ENCODE measurements at places on chromosomes 3 and 15.

GRCh38 chr15:93943586-93943985 is 287.8 kb upstream of the MCTP2 start:
- no peak for DNase-seq

DNA sequence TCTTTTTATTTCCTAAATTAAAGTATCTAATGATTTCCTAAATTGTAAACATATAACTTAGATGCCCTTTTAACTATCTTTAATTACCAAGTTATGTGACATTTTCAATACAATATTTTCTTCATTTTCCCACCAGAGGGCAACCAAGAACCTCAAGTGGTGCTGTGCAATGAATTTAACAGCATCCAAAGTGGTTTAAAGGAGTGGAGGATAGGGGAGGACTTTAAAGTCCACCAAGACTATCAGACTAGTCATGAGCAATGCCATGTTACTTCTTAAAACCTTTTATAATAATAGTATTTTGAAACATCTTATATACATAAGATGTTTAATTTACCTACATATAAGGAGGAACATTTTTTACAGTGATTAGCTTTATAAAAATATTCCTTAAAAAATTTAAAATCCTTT is 74.4 kb downstream of the DLG1 start:
- no peak for DNase-seq

DNA sequence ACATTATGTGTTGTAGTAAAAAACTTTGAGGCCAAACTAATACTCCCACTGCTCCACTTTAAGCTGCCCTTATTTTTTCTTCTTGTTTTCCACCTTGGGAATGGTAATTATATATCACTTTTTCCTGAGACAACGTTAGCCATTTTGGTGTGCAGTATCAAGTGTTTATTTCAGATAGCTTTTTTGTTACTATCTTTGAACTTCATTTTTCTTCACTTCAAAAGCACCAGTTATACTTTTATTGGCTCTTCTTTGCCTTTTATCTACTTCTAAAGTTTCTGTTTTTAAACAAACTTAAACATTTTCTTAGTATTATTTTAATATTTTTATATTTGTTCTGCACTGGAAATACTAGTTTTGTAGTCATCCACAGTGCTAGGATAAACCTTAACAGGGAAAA is 6.5 kb downstream of the TOPAZ1 start:
- no peak for DNase-seq

GRCh38 chr3:22284559-22284958 is 533.5 kb upstream of the ZNF385D start:
- DNase-seq = no peak

DNA sequence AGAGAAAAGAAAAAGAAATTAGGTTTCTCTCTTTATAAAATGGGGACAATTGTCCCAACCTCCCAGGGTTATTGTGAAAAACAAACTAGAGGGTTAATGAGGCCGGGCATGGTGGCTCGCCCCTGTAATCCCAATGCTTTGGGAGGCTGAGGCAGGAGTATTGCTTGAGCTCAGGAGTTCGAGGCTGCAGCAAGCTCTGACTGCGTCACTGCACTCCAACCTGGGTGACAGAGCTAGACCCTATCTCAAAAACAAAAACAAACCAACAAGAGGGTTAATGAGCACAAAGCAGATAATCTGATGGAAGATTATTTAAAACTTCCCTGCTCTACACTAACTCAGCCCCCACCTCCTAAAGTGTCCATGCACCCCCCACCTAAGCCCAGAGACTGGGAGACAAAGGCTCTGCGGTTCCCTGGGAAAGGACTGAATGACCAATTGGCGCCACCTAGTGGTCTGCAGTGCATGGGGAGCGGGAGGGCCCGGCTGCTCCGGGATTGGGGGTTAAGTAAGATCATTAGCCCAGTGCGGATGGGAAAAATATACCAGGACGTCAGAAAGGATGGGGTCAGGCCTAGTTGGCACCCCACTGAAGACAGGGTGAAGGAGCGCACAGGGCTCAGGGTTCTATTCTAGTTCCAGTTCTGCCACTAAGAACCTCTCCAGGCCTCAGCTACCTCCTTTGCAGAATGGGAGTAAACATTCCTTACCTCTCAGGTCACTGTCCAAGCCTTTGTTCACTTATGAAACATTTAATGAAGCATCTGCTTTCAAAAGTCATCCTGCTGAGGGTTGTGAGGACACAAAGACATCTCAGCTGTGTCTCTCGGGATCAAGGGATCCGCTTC is 15.6 kb downstream of the PIF1 start:
- DNase-seq = no peak

- DNase-seq = no peak
Observed at GRCh38 chr15:86041399-86041798, 38.3 kb upstream of the AGBL1 start.

GRCh38 chr3:48544141-48544540 is 12.5 kb downstream of the PFKFB4 start:
- no peak for DNase-seq

DNA sequence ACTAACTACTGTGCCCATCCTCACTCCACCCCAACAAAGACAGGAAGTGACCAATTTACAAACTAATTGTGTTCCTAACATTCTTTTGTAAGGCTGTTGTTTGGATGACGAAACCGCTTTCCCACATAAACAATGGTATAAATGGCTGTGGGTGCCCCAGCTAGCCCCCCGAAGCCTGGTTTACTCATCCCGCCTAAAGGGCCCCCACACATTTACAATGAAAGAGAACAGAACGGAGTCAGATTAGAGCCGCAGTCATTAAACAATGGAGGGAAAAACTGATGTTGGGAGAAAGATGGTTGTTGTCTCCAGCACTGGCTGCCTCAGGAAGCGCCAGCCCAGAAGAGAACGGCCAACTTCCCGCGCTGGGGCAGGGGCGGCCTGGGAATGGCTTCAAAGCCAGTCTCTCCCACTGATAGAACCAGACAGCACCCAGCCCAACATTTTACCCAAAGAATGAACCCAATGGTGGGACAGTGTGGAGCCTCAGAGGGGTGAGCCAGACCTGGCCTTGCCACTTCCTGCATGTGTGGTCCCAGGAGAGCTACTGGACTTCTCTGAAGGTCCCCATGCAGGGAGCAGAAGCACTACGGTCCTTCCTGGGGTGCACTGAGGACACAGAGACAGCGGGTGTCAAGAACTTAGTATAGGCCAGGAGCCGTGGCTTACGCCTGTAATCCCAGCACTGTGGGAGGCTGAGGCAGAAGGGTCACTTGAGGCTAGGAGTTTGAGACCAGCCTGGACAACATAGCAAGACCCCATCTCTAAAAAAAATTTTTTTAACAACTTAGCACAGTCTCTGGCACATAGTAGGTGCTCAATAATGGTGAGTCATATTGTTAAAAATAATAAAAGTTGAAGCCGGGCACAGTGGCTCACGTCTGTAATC is 75.8 kb upstream of the GATA2 start:
- no peak for DNase-seq

DNA sequence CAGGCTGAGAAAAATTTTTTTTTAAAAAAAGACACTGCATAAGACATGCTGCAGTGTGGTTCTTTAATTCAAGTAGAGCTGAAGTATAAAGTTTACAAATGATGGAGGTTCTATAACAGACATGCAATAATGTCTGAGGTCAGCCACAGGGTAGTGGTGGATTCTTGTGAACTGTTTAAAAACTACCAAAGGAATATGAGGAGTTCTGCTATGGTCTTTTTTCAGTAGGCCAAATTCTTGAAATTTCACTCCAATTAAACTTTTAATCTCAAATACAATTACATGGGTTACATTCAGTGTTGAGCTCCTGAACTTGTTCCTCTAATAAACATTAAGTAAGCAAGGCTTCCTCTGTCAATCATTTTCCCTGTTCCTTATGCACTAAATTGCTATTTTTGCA is 122.7 kb downstream of the PLD1 start:
- DNase-seq = no peak
